A172 (cell line): ENCODE measurements at places on chromosomes 3 and 15. TPM values are rescaled to one million over a fixed set of nuclear protein-coding genes. Genes with fewer than 3 reads are reported as not detected.

DNA sequence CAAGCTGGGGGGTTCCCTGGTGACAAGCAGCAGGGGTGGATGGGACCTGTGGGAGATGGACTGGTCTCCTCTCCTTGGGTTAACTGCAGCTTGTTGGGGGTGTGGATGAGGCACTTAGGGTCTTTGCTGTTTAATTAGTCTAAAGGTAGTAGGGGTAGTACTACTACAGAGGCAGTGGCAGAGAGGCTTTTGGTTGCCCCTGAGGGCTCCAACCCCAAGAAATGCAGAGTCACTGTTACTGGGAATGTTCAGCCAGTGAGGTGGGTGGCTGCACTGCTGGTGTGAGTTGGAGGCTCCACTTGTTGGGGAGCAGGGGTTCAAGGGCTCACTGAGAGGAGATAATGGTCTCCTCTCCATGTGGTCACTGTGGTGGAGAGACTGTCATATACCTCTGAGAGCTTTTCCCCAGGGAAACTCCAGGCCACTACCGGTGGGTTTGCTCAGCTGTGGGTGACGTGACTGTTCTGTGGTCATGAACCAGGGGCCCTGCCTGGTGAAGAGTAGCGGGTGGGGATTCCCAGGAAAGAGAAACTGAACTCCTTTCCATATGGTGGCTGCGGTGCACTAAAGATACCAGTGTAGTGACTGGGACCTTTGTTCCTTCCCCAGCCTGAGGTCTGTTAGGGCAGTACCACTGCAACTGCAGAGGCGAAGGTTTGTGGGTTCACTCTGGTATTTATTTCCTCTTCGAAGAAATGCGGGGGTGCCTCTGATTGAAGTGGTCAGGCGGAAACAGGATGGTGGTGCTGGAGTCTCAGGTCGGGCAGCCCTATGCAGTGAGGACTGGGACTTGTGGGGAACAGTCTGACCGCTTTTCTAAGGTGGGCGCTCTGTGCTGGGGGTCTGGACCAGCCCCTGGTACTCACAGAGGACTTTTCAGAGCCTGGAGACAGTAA lies 68.9 kb upstream of the TNFSF10 start:
- DNase-seq = peak; percentile 35

DNA sequence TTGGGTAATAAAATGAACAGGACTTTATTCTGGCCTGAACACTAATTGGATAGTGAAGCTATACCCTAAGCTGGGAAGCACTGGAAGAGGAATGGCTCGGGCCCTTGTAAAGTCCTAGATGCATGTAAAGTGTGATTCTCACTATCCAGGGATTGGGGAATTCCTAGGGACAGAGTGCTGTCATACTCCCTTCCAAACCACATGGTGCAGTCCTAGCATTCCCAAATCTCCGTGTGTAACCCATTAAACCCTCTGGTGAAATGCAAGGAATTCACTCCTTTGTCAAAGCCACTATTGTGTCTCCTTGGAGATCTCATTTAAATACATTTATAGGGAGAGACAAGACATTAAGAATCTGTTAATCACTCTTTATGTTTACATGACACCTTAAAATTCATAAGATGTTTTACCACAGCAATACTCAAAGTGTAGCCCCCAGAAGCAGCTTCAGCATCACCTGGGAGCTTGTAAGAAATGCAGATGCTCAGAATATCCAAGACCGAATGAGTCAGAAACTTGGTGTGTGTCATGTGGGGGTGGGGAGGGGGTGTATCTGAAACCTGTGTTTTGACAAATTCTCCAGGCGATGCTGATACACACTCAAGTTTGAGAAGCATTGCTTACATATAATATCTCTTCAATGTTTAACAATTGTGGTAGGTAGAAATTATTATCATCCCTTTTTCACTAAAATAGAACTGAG lies 121.8 kb upstream of the NPHP3 start:
- no peak for DNase-seq

DNA sequence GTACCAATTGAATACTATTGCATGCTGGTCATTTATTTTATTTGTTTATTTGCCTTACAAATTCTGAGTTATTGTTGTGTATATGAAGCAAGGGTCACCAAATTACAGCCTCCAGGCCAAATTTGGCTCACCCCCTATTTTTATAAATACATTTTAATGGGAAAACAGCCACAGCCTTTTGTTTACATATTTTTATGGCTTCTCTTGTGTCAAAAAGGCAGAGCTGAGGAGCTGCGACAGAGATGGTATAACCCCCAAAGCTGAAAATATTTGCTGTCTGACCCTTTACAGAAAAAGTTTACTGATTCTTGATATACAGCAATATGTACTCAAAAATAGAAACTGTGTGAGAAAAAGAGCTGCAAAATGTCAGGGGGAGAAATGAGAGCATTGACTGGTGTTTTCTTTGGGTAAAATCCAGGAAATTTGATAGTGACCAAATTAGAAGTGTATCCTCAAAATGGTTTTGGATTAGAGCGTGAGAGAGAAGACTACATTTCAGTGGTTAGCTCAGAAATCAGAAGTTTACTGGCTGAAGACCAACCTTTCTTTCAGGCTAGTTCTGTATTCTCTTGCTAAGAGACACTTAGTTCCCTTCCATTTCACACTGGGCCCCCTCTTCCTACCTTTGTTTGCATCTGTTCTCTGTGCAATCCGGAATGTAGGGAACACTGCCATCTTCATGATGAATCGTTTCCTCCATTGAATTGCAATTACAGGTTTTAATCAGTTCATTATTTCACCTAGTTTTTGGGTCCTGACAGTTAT lies 757.8 kb downstream of the AGBL1 start:
- DNase-seq = no peak

GRCh38 chr15:32029409-32029861 lies 880 bp upstream of the CHRNA7 start:
- no peak for DNase-seq

DNA sequence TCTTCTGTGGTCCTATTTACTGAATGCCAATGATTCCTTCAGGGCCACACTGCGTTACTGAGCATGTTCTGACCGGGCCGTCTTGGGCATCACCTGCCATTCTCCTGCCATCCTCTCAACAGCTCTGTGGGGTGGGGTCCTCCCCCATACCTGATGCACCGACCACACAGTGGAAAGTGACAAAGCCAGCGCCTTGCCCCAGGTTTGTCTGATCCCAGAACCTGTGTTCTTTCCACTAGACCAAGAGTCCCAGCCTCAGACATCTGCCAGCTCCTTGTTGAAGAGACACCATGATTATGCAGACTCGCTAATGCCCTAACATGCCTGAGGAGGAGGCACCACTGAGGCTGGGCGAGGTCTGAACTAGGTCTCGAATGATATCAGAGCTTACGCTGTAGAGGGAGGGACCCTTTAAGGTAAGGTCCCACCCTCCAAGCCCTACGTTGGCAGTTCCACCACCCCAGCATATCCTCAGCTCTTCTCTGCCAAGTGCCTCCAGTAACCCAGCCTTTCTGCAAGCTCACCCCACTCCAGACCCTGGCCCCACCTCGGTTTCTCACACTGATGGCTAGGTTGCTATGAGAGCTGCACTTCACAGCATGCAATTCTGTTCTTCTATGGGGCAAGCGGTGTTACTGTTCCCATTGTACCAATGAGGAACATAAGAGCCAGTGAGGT lies 29.8 kb upstream of the PLXNA1 start:
- DNase-seq = no peak

GRCh38 chr3:64278625-64279024 lies 53.4 kb upstream of the PRICKLE2 start:
- DNase-seq = peak; percentile 35

DNA sequence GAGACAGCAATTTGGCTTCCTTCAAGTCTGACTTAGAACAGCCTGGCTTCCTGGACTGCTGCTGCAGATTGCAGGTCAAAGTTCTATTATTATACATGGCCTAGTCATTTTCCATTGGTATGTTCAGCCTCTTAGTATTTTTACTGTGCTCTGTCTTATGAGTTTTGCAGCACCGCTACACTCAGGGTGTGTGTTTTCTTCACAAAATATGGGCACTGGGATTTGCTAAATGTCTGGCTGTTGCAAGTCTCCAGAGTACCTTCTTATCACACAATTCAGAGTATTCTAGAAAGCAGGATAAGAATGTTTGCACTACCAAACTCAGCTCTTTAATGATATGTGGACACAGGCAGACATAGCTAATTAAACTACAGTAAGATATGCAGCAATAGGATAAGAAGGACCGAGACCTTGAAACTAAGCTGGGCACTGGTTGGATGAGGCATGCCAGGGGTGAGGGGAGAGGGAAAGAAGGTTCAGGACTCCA lies 203.0 kb upstream of the PDZRN3 start:
- DNase-seq = no peak

DNA sequence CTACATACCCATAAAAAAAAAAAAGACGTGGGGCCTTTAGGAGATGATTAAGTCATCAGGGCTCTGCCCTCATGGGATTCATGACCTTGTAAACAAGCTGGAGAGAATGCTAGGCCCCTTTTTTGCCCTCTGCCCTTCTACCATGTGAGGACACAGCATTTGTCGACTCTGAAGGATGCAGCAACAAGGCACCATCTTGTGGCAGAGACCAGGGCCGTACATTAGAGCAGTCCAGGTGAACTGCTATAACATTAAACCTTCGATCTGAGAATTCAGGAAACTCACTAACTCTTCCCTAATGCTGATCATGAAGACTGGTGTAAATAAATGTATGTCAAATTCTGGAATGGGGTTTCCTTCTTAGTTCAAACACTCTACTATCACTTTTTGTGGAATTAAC lies 30.7 kb upstream of the SIAH2 start:
- no peak for DNase-seq

- no peak for DNase-seq
Observed at GRCh38 chr15:45704329-45705249, 69.8 kb downstream of the SQOR start.

Gene SI
- not detected in 2 replicates for total RNA-seq

Gene ZNF592
- total RNA-seq = 5.6 and 6.9 TPM in 2 replicates

Gene ADCY5
- total RNA-seq = 0.84 and 0.90 TPM in 2 replicates

Gene DNAJC13
- 59.1 and 68.7 TPM in 2 replicates for total RNA-seq
